ENCODE measurements at places on chromosomes 7 and 10.

DNA sequence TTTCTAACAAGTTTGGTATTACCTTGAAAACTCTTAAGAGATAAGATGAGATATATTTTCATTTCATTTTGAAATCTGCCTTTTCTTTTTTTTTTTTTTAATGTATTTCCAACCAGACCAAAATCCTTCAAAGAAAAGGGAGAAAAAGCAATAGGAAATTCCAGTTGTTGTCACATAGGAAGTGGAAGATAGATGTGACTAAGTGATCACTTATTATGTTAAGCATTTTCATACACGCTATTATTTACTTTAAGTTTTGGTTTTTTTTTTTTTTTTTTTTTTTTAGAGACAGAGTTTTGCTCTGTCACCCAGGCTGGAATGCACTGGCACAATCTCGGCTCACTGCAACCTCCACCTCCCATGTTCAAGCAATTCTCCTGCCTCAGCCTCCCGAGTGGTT, 197.2 kb upstream of the FRMD4A start:
- DNase-seq = no peak

DNA sequence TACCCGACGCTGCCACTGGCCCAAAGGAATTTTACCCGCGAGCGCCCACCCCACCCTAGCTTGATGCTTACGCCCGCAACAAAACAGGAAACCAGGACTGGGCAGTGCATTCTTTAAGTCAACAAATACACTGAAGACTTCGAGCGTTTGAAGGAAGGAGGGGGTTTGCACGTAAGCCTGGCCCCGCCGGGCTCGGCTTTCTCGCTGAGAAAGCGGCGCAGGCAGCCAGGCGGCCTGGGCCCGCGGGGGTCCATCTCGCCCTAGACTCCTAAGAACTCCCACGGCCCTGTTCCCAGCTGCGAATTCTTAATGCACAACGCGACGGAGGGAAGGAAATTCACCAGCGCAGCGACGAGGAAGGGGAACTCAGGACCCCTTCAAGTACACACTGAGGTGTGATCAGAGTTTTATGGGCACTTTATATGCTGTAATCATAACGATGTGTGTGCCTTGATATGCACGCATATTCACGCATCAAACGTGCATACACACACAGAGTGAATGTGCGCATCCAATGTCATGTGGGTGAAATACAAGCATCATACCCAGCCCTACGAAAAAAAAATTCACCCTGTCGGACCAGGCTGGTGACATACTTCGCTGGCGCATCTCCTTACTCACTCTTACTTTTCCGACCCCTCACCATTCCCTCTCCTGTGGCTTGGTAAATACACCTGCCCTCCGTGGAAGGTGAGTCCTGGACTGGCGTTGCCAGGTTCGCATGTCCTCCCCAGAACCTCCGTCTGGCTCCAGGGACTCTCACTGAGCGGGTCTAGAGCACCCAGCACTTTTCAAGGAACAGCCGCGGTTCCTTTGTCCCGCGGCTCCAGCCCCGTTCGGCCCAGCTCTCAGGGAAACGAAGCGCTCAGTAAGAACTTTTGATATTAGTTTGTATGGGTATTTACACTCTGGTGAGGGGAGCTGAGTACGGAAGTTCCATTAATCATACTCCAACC, 5.7 kb upstream of the HOXA13 start:
- no peak for DNase-seq

DNA sequence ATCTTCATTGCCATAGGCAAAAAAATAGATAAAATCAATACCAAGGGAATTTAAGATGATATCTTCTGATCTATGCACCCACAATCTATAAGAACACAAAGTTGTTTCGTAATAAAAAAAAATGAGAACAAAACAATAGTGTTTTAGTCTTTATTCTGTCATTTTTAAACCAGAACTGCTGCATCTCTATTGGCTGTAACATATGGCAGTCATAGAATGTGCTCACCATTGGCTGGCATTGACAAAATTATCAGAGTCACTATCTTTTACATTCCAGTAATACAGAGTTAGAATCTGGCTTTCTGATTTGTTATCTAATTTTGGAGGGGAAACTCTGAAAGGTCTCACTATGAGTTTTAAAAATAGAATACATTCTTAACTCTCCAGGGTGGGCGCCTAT, 138.6 kb upstream of the CCDC6 start:
- DNase-seq = no peak

DNA sequence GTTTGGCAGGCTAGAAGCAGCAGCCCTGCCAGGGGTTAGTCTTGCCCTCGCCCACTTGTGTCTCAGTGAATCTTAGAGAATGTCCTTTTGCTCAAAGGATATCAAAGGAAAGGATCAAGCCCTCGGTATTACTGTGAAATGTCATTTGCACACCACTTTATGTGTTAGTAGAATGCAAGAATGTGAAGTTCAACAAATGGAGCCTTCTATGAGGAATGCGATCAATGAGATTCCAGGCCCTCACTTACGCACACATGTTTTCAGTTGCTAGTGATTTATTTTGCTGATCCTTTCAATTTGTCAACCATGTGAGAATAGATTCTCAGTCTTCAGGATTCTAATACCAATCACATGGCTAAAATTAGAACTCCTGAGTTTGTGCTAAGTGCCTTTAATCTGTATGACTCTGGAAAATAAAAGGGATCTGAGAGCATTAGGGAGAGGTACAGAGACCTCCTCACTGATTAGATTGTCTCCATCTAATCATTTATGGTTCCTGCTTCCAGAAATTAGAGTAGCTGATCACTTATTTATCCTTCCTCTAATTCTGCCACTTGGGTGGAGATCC, 123.0 kb upstream of the SP4 start:
- DNase-seq = peak; percentile 68

DNA sequence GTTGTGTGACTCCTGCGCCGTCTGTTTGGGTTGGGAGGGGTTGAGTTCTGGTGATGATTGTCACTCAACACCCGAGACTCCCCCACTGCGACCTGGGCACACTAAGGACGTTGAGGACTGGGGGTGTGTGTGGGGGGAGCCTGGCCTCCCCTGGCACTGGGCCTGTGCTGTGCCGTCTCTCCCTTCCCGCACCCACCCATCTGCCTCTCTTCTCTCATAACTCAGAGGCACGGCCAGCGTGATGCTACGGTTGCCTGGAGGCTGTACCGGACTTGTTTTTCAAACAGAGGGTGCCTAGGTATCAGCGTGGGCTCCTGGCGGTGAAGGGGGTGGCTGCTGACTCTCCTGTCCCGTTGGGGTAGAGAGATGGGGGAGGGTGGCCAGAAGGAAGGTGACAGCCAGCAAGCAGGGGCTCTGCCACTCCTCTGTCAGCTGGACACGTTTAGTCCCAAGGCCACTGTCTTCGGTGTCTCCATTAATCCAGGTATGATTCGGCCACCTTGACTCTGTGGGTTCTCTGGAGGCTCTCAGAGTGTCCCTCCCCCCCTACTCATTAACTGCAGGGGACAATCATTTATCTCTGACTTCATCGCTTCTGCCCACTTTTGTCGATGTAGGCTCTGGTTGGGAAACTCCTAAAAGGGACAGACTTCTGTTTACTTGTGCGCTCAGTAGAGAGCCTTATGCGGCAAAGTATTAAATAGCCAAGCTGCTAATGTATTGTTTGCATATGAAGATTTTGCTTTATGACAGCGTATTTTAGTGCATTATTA, 56.5 kb upstream of the PFKFB3 start:
- DNase-seq = no peak
